Karpas-422 (cell line): ENCODE measurements at places on chromosomes 13 and 19. TPM values are rescaled to one million over a fixed set of nuclear protein-coding genes. Genes with fewer than 3 reads are reported as not detected.

The ZNF729 gene
- total RNA-seq, result not detected in 2 replicates

The ZNF580 gene
- total RNA-seq, result 44.3 and 47.5 TPM in 2 replicates

The TMEM238 gene
- 0.89 and 8.0 TPM in 2 replicates for total RNA-seq

The RFPL4A gene
- 0.22 TPM in 1 of 2 replicates, not detected in the other for total RNA-seq

The CGB8 gene
- not detected in 2 replicates for total RNA-seq

The ICAM4 gene
- not detected in 2 replicates for total RNA-seq

The CD22 gene
- total RNA-seq, result 454 and 602 TPM in 2 replicates

GRCh38 chr19:19064811-19065745 is 1.3 kb downstream of the SLC25A42 start:
- peak; percentile 57 for DNase-seq

DNA sequence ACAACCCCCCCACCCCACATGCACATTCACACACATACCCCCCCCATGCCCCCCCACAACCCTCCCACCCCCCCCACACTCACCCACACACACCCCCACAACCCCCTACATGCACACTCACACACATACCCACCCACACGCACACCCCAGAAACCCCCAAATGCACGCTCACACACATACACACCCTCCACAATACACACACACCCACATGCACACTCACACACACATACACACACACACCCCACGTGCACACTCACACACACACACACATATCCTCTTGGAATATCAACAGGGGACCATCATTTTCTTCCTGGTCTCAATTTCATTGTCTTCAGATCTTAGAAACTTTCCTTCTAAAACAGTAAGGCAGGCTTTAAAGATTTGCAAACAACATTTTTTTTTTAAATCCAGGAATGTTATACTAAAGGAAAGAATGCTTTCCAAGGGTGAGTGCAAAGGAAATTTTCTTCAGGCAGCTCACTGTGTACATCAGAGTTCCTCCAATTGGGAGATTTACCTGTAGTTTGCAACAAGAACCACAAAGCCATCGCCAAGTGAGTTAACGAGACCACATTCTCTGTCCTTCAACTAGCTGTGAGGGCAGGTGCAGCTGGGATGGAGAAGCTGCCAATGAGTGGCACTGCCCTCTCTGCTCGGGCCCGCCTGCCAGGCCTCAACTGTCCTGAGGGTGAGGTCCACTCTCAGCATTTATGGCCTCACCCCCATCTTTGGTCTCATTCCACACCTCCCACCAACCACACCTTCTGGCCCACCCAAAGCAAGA is 53.0 kb downstream of the MRPL57 start:
- no peak for DNase-seq

GRCh38 chr13:45718063-45718462 is 15.9 kb downstream of the CBY2 start:
- peak; percentile 79 for DNase-seq

DNA sequence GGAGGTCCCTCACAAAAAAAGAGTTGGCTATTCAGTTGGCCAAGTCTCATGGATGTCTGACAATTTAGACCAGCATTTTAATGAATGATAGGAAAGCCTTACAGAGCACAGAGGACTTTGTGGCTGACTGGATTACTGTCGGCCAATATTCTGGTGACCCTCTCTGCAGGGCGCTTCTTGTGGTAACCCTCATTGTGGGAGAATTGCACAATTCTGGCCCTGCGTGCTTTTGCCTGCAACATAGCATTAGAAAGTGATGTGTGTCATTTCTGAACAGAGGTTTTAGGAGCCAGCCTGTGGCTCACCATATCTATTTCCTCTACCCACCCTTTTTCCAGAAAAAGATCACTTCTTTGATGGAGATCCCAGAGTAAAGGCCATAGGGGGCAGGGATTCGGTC is 71.4 kb downstream of the EFNB2 start:
- no peak for DNase-seq

DNA sequence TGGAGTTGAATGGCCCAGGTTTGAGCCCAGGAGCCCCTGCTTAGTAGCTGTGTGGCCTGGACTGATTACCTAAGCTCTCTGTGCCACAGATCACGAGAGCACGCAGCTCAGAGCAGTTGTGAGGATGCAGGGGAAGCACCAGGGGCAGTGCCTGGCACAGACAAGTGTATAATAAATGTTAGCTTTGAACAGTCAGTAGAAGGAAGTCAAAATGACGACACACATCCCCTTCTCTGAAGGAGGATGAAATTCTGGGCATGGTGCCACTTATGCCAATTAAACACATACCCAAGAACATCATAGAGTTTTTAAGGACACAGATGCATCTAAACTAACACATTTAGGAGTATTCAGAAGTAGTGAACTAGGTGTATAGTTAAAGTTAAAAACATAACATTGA is 24.9 kb upstream of the SIGLEC11 start:
- DNase-seq, result no peak

DNA sequence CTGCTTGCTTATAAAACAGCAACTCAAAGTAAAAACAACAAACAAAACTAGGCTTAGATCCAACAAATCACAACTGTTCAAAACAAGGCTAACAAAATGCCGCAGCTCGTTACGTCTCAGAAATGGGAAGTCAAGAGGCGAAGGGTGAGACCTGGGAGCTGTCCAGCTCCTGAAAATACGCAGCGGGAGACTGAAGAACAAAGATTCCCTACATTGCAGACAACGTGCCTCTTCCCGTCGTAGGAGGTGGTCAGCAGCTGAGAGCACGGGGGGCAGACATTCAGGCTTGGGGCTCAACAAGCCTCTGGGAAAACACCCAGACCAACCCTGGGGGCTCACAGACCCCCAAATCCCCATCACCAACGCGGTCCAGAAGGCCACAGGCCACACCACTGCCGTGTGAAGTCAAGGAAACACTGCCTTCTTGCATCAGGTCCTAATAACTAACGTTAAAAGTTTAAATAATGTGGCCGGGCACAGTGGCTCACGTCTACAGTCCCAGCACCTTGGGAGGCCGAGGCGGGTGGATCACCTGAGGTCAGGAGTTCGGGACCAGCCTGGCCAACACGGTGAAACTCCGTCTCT is 13.5 kb downstream of the PLPP2 start:
- no peak for DNase-seq

DNA sequence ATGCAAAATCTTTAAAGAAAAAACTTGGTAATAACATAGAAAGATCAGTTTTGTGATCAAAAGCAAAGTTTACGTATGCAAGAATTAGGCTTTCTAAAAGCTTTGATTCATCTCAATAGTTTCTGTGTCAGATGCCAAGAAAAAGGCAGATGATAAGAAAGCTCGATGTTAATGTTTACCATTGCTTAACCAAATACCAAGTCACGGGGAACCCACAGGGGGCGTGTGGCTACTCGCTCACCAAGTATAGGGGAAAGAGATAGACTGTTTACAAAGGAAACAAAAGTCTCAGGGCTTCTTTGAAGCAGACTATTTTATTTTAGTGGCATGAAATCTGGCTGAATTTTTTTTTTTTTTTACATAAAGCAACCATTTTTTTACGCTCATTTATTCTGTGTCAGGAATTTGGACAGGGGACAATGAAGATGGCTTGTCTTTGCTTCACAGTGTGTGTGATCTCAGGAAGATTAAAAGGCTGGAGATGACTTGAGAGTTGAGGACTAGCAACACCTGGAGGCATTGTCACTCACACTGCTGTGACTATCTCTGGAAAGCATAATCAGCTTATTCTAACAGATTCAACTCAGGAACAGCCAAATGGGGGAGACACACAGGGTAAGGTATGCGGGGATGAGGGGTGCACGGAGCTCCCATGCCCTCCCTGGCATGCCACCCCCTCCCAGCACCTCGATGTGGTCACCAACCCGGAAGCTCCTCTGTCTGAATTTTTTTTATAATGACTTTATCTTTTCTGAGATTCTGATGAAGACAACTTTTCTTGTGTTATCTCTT is 24.9 kb downstream of the RCBTB1 start:
- DNase-seq, result no peak

DNA sequence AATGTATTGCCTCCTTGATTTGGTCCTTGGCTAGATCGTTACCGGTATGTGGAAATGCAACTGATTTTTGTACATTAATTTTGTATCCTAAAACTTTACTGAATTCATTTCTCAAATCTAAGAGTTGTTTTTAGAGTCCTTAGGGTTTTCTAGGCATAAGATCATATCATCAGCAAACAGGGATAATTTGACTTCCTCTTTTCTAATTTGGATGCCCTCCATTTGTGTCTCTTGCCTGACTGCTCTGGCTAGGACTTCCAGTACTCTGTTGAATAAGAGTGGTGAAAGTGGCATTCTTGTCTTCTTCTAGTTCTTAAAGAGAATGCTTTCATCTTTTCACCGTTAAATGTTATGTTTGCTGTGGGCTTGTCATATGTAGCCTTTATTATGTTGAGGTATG is 12.0 kb upstream of the CYP2A13 start:
- DNase-seq, result no peak

GRCh38 chr13:50080203-50080910 is 65.1 kb downstream of the KCNRG start:
- peak; percentile 81 for DNase-seq

GRCh38 chr13:113843864-113844556 is 19.9 kb downstream of the GAS6 start:
- no peak for DNase-seq

DNA sequence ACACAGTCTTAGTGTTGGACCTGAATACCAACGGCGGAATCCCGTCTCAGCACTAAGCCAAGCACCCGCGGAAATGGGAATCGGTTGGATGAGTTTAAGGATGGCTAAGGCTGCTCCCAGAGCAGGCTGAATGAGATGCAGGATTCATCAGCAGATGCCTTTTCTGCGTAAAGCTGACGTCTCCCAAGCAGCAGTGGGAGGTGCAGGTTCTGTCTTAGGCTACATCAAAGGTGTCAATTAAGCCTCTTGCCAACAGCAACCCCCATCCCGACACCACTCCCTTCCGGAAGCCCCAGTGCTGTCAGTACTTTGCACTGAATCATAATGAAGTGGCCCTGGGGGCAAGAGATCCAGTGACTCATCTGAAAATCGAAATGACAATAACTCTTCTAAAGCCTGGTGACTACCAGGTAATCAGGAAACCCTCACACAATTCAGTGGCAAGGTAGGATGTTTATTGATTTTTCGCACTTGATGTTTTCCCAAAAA is 275.6 kb downstream of the DCLK1 start:
- no peak for DNase-seq

GRCh38 chr13:73133531-73133930 is 74.7 kb downstream of the KLF5 start:
- DNase-seq, result no peak

DNA sequence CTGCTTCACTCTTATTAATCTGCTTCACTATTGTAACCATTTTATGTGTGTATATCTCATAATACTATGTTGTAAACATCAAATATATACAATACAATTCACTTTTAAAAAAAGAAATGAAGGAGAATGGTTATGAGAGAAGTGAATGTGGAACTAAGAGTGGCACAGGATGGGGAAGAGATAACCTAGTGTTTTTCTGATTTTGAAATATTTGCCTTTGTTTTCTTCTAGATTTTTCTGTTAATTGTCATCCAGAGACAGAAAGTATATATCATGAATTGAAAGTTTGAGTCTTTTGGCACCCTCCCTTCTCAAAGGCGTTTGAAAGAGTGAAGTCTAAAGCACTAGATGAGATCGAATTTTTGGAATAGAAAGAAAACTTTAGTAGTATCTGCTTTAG is 2.8 kb downstream of the DNAJC3 start:
- DNase-seq, result peak; percentile 40

GRCh38 chr19:5563935-5564612 is 3.7 kb downstream of the TINCR start:
- DNase-seq, result peak; percentile 39

- no peak for DNase-seq
Measured at GRCh38 chr13:75635101-75635827, 866 bp upstream of the LMO7 start.

DNA sequence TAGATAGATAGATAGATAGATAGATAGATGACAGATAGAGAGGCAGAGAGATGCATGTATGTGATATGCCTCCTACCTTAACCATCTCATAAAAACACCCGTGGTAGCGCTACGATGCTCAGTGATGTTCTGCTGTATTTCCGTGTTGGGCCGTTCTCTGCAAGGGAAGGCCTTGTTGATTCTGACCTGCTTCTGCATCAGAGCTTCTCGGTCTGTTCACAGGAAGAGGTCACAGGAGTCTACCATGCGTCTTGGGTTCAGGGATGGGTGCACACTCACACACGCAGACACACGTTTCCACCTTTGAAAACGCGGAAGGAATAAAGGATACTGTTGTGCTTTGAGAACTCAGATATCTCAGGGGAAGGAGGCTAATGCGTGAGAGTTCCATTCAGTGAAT is 316.9 kb downstream of the TEX29 start:
- DNase-seq, result no peak

DNA sequence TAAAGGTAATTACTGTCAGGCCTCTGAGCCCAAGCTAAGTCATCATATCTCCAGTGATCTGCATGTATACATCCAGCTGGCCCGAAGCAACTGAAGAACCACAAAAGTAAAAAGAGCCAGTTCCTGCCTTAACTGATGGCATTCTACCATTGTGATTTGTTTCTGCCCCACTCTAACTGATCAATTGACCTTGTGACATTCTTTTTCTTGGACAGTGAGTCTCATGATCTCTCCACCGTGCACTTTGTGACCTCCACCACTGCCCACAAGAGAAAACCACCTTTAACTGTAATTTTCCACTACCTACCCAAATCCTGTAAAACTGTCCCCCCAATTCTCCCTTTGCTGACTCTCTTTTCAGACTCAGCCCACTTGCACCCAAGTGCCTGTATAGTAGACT is 17.2 kb upstream of the CXCL17 start:
- DNase-seq, result no peak

DNA sequence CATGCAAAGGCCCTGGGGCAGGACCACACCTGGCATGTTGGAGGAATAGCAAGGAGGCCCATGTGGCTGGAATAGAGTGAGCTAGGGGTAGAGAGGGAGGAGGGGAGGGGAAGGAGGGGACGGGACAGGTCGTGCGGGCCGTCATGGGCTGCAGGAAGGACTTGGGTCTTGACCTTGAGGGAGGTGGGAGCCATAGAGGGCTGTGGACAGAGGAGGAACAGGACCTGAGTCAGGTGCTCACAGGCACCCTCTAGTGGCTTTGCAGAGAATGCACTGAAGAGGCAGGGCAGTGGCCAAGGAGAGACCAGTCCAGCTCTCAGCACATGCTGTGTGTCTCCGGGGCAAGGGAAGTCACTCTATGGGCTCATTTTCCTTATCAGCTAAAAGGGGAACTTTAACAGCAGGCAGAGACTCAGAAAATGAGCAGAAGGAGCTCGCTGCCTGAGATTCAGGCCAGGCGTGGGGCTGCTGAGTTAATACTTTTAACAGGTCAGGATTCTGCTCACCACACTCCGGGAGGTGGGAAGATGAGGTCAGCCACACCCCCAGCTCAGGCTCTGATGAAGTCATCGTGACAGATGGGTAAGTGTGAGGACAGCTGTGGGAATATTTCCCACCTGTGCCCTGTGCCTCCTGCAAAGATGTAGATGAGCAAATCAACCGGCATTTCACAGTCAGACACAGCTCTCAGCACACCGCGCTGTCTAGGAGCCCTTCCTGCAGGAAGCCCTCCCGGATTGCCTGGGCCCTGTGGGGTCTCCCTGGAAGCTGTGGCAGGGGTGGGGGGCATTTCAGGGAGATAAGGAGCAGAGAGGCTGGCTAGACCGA is 6.0 kb upstream of the TNFAIP8L1 start:
- peak; percentile 78 for DNase-seq
